Cardiac fibroblast (primary cell): ENCODE measurements at places on chromosomes 5 and 9.
A peak's percentile ranks its signal among the peaks of the same experiment; 100 is the strongest.

- no peak for DNase-seq
Measured at GRCh38 chr5:25295067-25295466, 650.3 kb upstream of the CDH10 start.

GRCh38 chr9:34594177-34594576, 4.7 kb upstream of the CNTFR start:
- no peak for DNase-seq

GRCh38 chr5:149299451-149300054, 27.9 kb downstream of the AFAP1L1 start:
- no peak for DNase-seq

- DNase-seq, result peak; percentile 52
Measured at GRCh38 chr9:4489562-4489918, 728 bp upstream of the SLC1A1 start.

DNA sequence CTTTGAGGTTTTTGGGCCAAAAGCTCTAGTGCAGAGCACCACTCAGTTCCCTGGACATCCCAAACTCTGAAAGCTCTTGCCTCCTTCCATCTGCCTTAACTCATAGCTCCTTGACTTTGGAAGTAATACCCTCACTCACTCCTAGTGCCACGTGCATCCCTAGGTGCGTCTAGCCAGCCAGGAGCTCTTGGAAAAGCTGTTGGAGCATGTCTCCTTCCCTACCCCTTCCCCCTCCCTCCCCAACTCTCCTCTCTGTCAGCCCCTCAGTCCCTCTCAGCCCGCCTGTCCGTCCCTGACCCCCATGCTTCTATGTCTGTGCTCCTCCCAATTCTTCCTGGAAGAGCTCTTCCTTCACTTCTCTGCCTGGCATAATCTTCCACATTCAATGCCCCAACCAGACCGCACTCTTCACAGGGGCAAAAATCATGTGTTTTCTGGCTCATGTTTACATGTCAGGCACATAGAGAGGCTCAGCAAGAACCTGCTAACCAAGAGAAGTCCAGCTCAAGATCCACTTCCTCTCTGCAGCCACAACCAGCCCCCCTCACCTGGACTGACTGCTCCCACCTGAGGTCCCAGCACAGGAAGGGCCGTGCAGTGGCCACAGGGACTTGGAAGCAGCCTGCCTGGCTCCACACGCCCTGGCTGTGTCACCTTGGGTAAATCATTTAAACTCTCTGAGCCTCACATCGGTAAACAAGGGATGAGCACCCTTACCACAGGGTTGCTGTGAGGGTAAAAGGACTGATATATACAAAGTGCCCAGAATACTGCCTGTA, 58.4 kb downstream of the WHRN start:
- DNase-seq, result no peak

DNA sequence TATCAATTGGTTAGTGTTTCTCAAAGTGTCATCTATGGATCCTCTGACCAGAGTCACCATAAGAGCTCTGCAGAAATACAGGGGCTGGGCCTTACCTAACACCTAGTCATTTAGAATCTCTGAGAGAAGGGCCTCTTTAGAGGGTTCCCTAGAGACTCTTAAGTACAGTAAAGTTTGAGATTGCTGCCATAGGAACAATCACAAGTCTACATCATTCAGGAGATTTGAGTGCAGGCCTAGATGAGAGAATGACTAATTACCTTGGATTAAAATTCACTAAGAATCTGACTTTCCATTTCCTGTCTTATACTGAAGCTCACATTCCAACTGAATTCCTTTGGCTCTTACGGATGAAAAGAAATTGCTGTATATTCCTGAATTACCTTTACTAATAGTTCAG, 182.1 kb upstream of the PTGER4 start:
- DNase-seq, result peak; percentile 66
